Large intestine (tissue), 12 donors: ENCODE measurements at places on chromosomes 7 and 10.
A peak's percentile ranks its signal among the peaks of the same experiment; 100 is the strongest.

DNA sequence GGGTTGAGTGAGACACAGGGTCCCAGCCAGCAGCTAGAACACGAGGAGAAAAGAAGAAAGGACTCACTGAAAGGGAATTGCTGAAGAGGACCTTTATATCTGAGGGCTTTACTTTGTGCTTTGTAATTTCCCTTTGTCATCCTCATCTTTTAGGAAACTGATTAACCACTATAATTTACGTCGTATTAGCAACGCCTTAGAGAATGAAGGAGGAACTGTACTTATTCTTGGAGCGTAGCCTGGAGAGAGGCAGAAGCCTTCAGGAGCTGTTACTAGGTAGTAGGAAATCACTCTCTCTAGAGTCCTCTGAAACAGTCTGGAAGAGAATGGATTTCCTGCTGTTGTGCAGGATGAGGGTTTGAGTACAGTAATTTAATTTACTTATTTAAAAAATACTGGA lies 101.0 kb upstream of the STEAP1B start:
- DNase-seq = no peak

GRCh38 chr10:44198780-44199097 lies 186.2 kb downstream of the CXCL12 start:
- DNase-seq = no peak

GRCh38 chr7:19619122-19619521 lies 89.7 kb downstream of the POLR1F start:
- no peak for DNase-seq

DNA sequence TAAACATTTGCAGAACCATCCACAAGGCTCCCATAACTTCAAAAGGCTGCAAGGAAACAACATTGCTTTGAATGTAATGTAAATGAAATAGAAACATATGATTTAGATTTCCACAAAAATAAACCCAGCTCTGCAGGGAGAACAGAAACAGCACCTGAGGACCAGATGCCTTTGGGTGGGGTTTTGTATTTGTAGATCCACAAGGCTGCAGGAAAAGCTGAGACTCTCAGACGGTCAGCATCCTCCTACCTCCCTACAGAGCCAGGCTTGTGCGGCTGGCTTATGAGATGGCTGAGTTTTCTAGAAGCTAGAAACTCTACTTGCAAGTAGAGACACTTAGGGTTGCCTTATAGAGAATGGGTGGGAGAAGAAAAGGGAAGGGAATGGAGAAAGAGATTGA lies 49.8 kb downstream of the FAM107B start:
- DNase-seq = no peak

DNA sequence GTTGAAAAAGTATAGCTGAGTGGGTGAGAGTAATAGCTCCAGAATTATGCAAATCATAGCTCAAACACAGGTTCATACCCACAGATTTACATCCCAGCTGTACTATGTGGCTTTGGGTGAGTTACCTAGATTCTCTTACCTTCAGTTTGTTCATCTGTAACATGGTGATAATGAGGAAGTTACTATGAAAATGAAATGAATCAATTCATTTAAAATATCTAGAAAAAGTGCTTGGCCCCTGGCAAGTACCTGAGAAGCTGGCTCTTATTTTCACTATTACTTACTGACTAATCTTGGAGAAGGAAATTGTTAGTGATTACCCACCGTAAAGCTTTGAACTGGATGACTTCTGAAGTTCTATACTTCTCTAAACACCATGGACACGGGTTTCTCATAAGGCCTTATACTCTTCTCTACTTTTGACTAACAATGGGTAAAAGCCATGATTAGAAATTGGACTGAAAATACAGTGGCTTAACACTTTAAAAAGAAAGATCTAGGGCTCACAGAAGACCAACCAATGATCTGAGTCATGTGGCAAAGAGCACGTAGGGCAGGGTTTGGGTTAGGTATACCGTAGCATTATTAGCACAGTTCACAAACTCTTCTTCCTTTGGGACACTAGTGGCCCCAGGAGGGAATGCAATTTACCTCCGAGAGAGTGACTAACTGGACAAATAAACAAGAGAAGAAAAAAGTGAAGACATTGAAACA lies 149.2 kb downstream of the PLPP4 start:
- no peak for DNase-seq

GRCh38 chr7:128881458-128882125 lies 18.9 kb downstream of the ATP6V1F start:
- DNase-seq = no peak

DNA sequence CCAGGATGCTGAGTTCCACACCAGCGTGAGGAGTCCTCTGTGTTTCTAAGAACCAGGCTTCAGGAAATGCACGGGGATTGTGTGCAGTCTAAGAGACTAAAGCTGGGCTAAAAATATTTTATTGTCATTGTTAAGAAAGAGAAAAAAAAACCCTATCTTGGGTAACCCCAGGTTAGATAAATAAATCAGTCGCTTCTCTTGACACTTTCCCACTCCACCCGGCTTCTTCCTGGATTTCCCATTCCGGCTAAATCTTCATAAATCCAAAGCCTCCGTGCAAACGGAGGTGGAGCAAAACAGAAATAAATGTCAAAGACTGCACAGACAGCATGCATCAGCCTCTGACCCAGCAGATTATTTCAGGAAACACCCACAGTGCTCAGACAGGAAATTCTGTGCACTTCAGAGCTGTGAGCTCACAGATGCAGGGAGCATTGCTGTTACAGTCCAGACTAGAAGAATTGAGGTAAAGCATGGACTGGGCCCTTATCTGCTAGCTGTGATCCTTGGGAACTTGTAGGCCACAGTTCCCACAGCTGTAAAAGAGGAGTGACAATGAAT lies 44.8 kb upstream of the GRID1 start:
- peak; percentile 89 for DNase-seq

DNA sequence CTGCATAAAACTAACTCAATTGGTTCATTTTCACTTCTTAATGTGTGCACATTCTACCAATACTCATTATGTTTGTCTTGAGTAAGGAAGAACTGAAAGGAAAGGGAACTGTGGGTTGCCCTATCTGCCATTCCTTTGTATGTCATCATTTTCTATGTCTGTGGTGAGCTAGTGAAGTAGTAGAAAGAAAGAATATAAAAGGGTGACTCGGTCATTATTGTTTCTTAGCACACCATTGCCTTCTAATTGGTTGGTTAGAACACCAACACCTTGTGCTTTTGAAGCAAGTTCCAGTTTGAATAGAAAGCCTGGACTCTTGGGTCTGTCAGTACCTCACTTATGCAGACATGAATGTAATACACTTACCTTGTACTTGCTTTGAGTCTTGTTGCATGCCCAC lies 64.3 kb upstream of the MDFIC start:
- DNase-seq = no peak

DNA sequence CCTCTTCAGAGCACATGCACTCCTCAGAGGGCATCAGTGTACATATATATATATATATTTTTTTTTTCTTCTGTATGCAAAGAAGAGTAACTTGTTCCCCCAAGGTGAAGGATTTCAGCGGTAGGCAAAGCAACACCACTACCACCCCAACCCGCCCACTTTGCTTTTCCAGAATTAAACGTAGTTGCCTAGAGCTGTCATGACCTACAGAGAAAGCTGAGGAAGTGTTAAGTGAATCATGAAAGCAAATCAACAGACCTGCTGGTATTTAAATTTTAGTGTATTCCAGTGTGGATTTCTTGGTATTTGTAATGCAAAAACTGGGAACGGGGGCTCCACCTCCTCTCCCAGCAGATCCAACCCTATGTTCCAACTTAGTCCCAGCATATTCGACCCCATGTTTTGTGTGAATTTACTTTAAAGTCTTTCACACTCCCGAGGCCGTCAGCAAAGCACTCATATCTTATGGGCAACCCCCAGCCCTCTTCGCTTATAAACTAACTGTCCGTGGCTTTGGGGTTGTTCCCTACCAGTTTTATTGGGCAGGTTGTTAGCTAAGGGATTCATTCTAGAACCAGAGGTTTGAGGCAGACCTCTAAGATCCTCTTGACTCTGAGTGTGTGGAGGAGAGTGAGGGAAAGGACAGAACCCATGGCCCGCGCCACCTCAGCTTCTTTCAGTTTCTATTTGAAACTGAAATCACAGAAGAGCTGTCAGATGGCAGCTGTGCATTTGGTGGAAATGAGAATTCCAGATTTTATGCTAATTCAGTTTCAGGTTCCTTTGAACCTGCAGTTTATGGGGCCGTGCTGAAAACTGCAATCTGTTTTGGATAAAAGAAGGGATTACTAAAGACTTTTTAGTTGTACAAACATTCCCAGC lies 450.2 kb upstream of the GALNT17 start:
- no peak for DNase-seq

DNA sequence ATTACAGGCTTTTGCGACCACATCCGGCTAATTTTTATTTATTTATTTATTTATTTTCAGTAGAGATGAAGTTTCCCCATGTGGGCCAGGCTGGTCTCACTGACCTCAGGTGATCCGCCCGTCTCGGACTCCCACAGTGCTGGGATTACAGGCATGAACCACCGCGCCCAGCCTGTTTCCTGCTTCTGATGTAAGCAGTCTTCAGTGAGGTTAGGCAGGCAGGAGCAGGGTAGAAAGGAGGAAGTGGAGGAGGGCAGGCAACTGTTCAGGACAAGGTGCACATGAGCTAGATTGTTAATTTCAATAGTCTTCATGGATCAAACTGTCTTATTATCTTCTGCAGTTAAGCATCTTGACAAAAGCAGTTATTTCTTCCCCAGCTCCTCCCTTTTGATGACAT lies 605.0 kb downstream of the CCSER2 start:
- no peak for DNase-seq

DNA sequence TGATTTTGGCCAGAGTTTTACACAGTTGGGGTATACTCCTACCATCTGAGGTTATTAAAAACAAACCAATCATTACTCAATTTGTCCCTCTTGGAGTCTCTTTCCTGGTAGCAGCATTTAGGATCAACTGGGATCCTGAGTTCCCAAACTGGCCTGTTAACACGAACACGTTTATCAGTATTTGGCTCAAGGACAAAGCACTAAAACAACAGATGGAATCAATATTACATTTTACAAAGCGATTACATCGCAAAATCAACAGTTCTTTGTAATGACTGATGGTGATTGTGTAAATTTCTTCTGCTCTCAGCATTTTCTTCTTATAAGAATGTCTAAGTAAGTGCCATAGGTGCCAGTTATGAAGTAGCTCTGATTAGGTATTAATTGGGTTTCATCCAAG lies 582.9 kb upstream of the ANKRD30A start:
- DNase-seq = no peak

DNA sequence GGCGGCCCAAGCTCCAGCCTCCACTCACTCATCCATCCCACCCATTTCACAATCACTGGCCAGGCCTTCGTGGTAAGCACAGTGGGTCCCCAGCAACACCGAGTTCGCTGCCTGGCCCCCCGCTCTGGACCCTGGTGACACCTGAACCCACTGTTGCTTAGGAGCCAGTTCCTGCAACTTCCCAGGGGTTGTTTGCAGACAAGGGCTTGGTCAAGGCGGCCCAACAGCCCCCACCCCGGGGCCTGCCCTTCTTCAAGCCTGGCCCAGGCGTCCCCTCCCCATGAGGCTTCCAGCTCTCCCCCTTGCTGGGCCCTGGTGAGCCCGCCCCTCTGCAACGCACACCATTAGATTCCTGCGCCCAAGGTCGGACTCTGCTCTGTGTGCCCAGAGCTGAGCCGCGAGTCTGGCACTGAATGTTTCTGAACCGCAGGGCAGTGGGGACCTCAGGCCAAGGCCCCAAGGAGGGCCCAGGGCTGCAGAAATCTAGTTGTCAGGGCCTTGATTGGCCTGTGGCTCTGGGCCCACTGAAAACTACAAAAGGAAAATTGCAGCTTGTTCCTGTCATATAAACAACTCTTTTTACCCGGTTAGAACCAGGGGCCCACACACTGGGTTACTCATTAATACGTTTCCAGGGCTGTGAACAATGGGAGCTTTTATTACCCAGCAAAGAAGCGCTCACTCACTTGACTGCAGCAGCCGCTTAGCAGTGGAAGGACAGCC lies 2.1 kb upstream of the COX19 start:
- DNase-seq = peak; percentile 99

GRCh38 chr10:9294132-9294663 lies 1239.7 kb downstream of the GATA3 start:
- no peak for DNase-seq
